ENCODE measurements at places on chromosomes 5 and 9.

GRCh38 chr9:121884057-121884541, 209.0 kb downstream of the TTLL11 start:
- DNase-seq, result no peak

GRCh38 chr5:149268928-149269557, 2.6 kb upstream of the AFAP1L1 start:
- no peak for DNase-seq

- DNase-seq, result no peak
These were observed 74.3 kb downstream of the LRSAM1 start for GRCh38 chr9:127525401-127526188.

DNA sequence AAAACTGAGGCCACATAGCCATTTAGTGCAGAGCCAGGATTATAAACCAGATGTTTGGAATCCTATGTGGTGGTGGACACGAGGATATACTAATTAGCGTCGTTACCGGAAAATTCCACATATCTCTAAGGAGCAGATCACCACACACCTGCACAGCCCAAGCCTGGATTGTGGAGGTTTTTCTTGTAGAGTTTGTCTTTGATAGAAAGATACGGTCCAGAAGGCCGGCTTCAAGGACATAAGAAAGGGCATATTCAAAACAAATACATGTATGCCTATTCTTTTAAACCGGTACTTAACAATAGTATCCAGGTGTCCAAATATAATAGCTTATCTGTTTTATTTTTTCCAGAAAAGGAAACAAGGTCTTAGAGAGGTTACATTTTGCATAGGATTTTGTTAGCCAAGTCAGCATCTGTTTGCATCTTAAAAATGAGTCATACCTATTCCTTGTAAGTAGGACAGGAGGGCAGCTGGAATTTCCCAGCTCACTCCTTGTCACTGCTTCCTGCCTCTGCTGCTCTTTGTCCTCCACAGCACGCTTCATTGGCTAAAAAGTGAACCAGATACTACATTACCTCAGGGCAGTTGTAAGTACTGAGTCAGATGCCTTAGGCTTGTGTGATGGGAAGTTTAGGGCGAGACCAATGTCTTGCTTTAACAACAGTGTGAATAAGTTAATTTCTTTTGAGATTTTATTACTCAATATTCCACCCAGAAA, 3.6 kb downstream of the TMC1 start:
- DNase-seq, result peak; percentile 38

DNA sequence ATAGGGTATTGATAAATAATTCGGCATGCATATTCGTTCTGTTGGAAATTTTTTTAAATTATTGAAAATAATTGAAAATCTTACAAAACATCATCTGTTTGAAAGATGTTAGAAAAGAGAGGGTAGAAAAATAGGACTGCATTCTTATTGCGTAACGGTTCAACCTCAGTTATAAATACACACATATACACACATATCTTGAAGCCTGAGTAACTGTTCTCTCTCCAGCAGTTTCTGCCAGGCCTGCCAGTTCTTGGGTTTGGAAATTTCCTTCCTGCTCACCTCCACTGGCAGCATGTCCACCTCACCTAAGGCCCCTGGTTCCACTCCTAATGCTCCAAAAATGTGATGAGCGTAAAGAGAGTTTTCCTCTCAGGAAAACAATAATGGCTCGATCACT, 9.1 kb downstream of the SPATA31E1 start:
- DNase-seq, result no peak

GRCh38 chr5:2441495-2442180, 309.8 kb downstream of the IRX2 start:
- no peak for DNase-seq

DNA sequence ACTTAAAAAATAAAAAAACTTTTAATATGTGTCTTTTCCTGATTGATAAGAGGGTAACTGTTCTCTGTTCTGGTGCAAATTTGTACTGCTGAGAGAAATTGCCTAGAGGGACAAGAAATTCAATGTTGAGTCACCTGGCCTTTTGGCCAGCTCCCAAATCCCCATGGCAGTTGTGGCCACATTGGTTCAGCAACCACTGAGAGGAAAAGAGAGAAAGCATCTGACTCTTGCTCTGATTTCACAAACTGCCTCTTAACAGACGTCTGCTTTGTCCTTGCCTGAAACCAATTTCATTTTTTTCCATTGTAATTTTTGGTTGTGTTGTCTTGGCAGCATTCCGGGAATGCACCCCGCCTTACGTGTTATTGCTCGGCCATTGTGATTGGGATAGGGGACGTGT, 42.4 kb downstream of the NTRK2 start:
- peak; percentile 88 for DNase-seq

DNA sequence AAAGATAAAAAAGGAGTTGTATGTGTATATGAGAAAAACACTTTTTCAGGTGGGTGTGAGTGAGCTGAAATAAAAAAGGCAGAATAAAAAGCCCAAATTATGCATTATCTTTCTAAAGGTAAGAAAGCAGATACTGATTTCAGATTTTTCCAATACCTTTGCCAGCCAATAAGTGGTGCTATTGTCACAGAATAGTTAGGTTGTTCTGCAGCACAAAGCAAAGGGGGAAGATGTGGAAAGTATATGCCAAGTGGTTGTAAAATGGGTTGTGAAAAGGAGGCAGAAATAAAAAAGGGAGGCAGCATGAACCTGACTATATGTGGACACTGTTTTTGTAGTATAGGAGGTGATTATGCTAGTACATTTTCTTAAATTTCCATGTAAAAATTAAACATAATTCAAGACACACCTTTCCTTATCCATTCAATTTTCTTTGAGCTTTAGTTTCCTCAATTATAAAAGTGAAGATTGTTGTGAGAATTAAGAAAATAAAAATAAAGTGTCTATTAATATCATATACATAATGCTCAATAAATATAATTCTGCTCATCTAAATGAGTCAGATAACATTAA, 106.7 kb downstream of the SMIM15 start:
- DNase-seq, result no peak

DNA sequence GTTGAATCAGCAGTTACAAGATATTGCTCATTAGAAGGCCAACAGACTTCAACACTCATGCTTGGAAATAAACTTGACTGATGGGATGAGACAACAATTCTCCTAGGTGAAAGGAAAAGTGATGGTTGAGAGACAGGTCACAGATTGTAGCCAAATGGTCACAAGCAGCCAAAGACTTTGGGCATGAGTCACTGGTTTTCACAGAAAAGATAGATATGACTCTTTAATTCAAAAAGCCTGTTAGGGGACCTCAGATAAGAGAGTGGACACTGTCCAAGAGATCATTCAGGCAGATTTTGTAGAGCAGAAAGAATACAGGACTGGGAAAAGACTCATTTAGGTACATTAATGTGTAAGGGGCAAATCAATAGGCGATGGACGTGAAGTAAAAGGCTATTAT, 982.5 kb downstream of the MAT2B start:
- no peak for DNase-seq

- DNase-seq, result no peak
These were observed 5.6 kb upstream of the PAM start for GRCh38 chr5:102749416-102750030.

DNA sequence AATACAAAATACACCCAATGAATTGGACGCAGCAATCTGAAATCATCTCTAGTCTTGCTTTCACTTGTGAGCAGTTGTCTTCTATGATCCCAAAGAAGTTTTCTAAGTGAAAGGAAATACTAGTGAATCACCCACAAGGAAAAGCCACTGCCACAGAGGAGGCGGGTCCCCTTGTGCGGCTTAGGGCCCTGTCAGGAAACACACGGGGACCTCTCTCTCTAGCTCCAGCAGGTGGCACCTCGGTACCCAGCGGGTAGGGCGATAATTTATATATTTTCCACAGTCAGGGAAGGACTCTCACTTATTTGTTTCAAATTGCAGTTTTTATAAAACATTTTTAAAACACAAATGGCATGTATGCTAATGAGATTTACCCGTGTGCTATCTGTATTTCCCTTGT, 417.1 kb downstream of the KDM4C start:
- no peak for DNase-seq

DNA sequence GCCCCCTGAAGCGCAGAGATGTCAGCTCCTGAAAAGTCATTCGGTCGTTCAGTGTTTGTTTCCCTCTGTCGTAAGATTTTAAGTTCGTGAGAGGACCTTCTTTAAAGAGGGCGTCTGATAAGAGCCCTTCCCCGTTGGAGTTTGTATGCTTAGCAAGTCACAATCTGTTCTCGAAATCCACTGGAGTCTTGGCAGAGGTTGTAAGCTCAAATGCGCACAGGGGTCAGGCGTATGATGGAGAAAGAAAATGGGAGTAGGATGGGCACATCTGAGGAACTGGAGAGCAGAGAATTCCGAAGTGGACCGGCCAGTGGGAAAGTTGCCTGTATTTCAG, 710 bp downstream of the HSD17B4 start:
- peak; percentile 63 for DNase-seq

DNA sequence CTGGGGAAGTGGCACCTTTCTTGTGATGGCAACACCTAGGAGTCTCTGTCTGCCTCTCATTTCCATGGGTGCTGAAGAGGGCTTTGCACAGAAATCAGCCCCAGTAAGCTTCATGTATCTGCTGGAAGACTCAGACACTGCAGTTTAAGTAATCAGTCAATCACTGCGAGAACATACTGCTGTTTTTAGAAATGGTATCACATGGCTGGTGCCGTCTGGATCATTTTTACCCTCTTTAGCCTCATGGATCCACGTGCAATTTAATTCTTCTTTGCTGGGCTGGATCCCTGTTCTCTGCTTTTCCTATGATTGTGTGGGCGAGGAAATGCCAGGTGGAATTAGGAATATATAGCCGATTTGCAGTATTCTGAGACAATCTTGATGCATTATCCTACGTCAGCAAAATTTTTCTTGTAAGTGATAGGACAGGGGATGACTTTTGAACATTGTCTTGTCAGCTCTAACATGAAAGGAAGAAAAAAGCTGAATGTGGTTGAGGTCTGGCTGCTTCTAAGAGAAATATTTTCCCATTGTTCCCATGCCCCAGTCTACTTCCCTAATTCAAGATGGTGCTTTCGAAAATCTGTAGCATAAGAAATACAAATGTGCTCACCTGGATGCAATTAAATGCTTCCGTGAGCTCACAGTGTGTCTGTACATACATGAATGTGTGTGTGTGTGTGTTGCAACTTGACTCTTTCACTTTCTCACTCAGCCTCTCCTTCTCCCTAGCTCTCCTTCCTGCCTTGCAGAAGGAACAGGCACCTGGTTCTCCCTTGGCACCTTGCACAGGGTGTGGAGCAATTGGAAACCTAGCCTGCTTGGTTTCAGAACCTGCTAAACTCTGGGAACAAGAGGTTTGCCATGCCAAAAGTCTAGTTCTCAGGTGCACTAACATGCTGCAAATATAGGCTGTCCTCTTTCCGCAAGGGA, 281.6 kb downstream of the NTRK2 start:
- DNase-seq, result no peak

DNA sequence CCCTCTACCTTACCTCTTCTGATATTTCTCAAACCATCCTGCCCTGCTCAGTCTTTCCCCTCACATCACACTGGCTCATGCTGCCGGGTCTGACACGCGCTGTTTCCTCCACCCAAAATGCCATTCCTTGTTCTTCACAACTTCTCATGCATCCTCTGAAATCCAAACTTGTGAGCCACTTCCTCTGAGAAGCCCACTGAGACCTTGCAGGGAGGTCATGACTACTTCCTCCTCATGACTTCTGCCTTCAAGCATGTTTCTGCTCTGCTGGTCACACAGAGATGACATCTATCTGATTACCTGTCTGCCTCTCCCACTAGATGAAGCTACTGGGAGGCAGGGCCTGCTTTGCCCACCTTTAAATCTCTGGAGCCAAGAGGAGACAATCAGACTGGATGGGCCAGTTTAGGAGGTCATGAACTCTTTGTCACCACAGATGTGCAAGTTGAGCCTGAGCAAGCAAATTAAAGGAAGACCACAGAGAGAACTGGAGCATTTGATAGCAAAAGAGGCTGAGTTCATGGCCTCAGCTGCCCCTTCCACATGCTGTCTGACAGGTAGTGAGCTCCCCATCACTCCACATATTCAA, 119.8 kb upstream of the TBC1D2 start:
- no peak for DNase-seq

GRCh38 chr9:72789885-72790284, 163.0 kb downstream of the ALDH1A1 start:
- no peak for DNase-seq

All from thyroid gland (tissue), 4 donors.